ENCODE measurements at places on chromosomes 3 and 15. TPM values are rescaled to one million over a fixed set of nuclear protein-coding genes. Genes with fewer than 3 reads are reported as not detected.

GRCh38 chr3:51295625-51296024, 89.5 kb upstream of the MANF start:
- DNase-seq, result no peak

The RASA2 gene
- total RNA-seq, result 19.5 TPM

- no peak for DNase-seq
These were observed 30.0 kb upstream of the ZNF280D start for GRCh38 chr15:56763141-56763895.

DNA sequence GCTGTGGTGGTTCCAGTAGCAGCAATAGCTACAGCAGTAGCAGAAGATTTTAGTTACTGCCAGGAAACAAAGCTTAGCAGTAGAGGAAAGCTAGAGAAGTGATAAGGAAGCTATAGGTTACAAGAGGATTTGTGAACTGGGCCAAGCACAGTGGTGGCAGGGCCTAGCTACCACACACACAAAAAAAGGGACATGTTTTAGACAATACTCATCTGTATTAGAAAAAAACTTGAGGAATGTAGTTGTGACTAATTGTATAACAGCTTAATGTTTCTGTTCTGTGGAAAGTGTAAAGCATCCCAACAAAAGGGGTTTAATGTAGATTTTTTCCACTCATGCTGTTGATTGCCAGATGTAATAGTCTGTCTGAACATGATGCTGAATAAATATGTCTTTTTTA, 29.9 kb upstream of the PFN2 start:
- no peak for DNase-seq

DNA sequence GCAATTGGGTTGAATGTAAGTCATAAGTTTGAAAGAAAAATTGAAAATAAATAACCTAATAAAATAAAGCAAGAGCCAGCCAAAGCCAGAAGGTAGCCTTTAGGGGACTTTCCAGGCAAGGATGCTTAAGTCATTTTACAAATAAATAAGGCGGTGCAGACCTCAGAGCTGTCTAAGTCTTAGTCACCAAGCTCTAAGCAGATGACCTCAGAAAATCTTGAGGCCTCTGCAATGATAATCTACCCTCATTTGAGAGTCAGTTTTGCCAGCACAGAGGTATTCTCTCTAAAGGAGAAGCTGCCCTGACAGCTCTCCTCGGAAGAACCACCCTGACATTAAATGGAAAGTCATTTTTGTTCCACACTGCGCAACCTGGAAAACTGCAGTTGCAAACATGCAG, 113.9 kb downstream of the OXNAD1 start:
- no peak for DNase-seq

GRCh38 chr15:80020731-80021130, 38.7 kb upstream of the ZFAND6 start:
- DNase-seq, result no peak

- no peak for DNase-seq
These were observed 208.9 kb upstream of the TPM1 start for GRCh38 chr15:62833646-62834045.

- no peak for DNase-seq
These were observed 494.3 kb downstream of the SQOR start for GRCh38 chr15:46129145-46129544.

GRCh38 chr15:85318732-85319076, 61.7 kb upstream of the AKAP13 start:
- DNase-seq, result no peak

- peak; percentile 78 for DNase-seq
These were observed 89.0 kb downstream of the IQSEC1 start for GRCh38 chr3:12984023-12984823.

GRCh38 chr15:29864501-29864900, 42.2 kb upstream of the TJP1 start:
- no peak for DNase-seq

The AZI2 gene
- 177 TPM for total RNA-seq

DNA sequence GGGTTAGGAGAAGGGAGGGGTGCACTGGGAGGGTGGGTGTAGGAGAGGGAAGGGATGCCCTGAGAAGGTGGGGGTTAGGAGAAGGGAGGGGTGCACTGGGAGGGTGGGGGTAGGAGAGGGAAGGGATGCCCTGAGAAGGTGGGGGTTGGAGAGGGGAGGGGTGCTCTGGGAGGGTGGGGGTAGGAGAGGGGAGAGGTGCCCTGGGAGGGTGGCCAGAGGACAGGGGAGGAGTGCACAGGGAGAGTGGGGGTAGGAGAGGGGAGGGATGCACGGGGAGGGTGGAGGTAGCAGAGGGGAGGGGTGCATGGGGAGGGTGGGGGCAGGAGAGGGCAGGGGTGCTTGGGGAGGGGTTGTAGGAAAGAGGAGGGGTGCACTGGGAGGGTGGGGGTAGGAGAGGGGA, 3.2 kb downstream of the TM4SF19 start:
- DNase-seq, result no peak

The KLF15 gene
- total RNA-seq, result 5.3 TPM

DNA sequence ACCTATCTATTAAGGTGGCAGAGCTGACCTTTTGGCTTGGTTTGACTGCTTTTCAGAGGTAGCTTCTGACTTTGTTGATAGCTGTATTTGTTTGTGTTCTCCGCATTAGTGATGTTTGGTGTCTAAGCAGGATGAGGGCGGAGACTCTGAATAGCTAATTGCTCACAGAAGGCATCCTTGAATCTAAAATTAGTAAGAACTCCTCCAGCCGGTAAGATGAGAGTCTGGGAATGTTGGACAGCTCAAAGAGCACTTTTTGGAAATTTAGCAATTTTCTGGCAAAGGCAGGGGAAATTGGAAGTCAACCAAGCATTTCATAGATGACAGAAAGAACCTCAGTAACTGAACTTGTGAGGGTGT, 174.1 kb downstream of the KLHL25 start:
- DNase-seq, result peak; percentile 60

DNA sequence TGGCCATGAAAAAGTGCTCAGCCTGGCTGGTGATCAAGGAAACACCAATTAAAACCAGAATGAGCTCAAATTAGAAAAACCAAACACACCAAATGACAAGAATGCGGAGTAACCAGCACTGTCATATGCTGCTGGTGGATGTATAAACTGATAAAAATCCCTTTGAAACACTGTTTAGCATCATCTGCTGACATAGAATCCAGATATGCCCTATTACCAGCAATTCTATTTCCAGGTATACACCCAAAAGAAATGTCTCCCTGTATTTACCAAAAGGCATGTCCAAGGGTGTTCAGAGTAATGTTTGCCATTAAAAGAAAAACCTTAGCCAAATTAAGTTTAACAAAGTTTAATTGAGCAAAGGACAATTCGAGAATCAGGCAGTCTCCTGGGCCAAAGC, 138.6 kb downstream of the FMN1 start:
- DNase-seq, result no peak

DNA sequence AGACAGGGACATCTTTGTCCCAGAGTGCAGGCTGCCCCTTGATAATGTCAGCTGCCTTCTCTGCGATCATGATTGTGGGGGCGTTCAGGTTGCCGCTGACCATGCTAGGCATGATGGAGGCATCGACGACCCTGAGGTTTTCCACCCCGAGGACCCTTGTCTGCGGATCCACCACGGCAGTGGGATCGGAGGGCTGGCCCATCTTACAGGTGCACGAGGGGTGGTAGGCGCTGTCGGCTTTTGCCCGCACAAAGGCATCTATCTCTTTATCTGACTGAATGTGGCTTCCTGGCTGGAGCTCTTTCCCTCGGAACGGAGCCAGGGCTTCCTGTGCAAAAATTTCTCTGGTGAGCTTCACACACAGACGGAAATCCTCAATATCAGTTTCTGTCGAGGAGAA, 28.4 kb downstream of the CHDH start:
- no peak for DNase-seq

The SI gene
- not detected for total RNA-seq

DNA sequence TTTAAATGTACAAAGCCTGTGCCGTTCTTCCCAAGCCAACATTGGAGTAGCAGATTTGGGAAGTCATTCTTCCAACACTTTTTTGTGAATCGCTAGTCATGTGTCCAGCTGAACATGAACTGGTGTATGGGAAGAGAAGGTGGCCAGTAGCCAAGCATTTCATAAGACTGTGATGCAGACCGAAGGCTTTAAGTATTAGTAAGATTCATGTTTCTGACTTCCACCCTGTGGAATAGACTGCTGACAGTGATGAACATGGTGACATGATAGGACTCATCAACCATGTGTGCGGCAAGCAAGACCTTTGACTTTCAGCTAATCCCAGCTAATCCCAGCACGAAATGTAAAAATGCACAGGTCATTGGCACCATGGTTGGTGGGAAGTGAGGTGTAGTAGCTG, 48.3 kb upstream of the THSD4 start:
- peak; percentile 74 for DNase-seq

DNA sequence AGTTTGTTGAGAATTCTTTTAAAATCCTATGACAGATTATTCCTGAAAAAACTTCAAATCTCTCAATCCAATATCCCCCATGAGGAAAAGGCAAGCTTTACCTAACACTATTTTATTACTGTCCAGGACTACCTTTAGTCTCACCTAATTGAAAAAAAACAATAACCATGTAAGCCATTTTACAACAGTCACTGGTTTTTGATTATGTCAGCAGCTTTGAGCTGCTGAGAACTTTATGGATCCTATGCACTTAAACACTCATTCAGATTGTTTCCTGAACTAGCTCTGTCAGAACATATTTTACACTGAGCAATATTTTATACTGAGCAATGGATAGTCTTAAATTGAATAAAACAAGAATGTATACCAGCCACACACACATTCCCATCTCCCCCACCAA, 79.9 kb downstream of the ZBBX start:
- DNase-seq, result no peak

DNA sequence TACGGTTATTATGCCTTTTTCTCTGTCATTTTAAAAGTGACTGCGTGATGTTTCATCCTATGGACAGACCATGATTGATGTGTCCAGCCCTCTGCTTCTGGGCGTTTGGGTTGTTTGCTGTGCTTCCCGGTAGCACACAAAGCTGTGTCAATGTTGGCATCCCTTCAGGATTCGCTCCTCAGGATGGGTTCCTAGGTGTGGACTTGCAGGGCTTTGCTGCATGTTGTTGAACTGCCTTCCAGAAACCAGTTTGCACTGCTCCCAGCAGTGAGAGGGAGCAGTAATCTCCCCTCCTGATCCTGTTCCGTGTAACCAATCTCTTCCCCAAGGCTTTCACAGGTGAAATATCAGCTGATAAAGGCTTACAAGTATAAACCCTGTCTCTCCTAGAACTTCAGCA, 787 bp downstream of the TRPM1 start:
- no peak for DNase-seq

The PTPRG gene
- total RNA-seq, result 54.5 TPM

DNA sequence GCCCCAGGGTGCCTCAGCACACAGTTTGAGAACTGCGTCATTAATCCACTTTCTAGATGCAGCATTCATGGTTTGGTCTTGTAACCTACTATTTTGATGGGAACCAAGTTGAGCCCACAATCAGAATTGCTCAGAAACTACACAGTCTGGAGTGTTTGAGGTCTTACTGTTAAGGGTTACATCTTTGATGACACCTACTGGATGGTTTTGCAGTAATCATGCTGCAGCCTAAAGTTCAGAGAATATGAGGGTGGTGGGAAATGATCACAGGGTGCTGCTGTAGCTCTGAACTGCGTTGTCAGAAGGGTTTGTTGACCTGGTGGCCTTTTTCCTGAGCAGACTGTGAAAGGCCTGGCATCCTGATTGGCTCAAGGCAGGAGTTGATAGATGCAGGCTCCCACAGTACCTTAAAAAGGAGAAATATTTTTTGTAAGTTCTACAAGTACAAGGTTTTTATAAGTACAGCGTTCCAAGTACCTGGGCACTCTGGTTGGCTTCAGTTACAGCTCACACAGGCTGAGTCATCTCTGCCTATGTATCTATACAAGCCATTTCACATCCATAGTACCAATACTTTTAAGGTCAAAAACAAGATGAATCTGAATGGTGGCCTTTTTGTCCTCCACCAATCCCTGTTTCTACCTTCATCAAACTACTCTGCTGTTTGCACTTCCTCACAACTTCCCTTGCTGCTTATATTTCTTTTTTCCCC, 60.5 kb upstream of the ACKR4 start:
- DNase-seq, result no peak

Data from MCF 10A (cell line).